ENCODE measurements at places on chromosomes 6 and 20. TPM values are rescaled to one million over a fixed set of nuclear protein-coding genes. Genes with fewer than 3 reads are reported as not detected.

DNA sequence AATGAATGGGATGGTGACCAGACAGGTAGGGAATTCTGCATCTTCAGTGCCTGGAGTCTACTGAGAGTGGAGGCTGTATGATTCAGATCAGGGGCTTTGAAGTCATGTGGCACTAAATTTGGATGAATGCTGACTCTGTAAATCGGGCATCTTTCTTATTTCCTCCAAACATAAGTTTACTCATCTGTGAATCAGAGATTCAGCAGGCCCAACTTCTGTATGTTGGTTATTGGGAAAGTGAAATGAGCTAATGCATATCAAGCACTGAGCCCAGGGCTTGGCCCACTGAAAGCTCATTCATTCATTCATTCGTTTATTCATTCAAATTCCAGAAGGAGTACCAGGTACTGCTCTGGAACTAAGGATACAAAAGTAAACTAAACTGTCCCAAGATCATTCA lies 192.3 kb upstream of the RIN2 start:
- H3K36me3 ChIP-seq = no peaks in the 10 kb centered on the region
- H3K27me3 ChIP-seq = peaks cover 7% of the 10 kb centered on the region
- no peak overlapping the region for H3K27ac ChIP-seq
- no peaks in the 10 kb centered on the region for H3K4me1 ChIP-seq
- no peak overlapping the region for H3K4me3 ChIP-seq
- no peak for DNase-seq

- peaks cover 1% of the 10 kb centered on the region for H3K36me3 ChIP-seq
- no peak overlapping the region for H3K4me3 ChIP-seq
- no peaks in the 10 kb centered on the region for H3K27me3 ChIP-seq
- peaks cover 6% of the 10 kb centered on the region for H3K4me1 ChIP-seq
- no peak overlapping the region for H3K27ac ChIP-seq
Observed at GRCh38 chr6:42380228-42380979, 71.3 kb downstream of the TRERF1 start.

The IL17A gene
- not detected for total RNA-seq

The GPR63 gene
- 3.0 TPM for total RNA-seq

GRCh38 chr6:122482750-122483080 lies 11.1 kb upstream of the SERINC1 start:
- H3K36me3 ChIP-seq = no peaks in the 10 kb centered on the region
- H3K27me3 ChIP-seq = no peaks in the 10 kb centered on the region
- peak overlapping the region; percentile 93 for H3K4me3 ChIP-seq

DNA sequence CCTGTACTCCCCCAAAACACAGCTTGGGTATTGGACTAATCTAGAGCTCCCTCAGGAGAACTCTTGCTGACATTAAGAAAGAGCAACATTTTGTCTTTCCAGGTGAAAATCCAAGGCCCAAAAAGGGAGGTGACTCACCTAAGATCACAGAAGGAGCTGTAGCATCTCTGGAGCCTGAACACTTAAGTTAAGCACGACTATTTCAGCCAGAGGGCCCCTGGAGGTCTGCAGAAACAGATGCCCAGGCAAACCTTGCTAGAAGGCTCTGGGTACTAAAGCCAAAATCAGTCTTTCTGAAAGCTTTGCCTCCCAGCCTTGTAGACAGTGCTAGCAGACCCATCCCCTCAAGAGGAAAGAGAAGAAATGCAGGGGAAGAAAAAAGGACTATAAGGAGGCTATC lies 8.8 kb downstream of the EDN1 start:
- no peak overlapping the region for H3K4me3 ChIP-seq
- DNase-seq = no peak
- H3K36me3 ChIP-seq = peaks cover 2% of the 10 kb centered on the region
- H3K27ac ChIP-seq = no peak overlapping the region
- peaks cover 5% of the 10 kb centered on the region for H3K27me3 ChIP-seq

The SLC35A1 gene
- 15.0 TPM for total RNA-seq

The KHDC1L gene
- total RNA-seq = not detected

- no peak overlapping the region for H3K4me3 ChIP-seq
- H3K27ac ChIP-seq = no peak overlapping the region
- DNase-seq = no peak
- H3K36me3 ChIP-seq = peaks cover 1% of the 10 kb centered on the region
- peaks cover 19% of the 10 kb centered on the region for H3K4me1 ChIP-seq
- no peaks in the 10 kb centered on the region for H3K27me3 ChIP-seq
Observed at GRCh38 chr6:168671028-168671862, 230.3 kb downstream of the SMOC2 start.

- no peak overlapping the region for H3K4me3 ChIP-seq
- H3K27me3 ChIP-seq = peaks cover 19% of the 10 kb centered on the region
- H3K4me1 ChIP-seq = peaks cover 9% of the 10 kb centered on the region
Observed at GRCh38 chr20:50980851-50981713, 22.5 kb downstream of the MOCS3 start.

The HCK gene
- not detected for total RNA-seq

The RIPPLY2 gene
- not detected for total RNA-seq

The MAP1LC3A gene
- total RNA-seq = 43.8 TPM

The TMC2 gene
- not detected for total RNA-seq

DNA sequence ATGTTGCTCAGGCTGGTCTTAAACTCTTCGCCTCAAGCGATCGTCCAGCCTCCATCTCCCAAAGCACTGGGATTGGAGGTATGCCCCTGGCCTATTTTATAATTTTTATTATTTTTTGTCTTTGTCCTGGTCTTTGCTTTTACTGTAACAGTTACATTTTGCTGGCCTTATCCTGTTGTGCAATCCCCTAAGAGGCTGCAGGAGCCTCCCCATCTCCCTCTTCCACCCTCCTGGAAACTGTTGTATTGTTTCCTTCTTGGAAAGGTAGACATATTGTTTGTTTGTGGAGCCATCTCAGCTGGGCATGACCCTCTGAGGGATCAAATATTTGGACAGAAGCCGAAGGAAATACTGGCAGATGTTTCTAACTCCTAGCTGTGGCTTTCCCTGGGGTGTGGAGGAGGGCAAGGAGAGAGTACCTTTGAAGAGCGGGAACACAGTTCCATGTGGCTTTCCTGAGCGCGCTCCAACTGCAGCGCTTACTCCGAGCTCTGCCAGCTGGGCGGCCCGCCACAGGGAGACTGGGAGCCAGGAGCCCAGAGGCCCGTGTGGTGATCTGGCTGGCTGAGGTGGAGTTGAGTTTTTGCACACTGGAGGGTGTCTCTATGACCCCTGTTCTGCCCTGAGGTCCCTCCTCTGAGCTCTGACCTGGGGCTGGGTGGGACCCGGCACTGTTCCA lies 4.9 kb downstream of the MAPK13 start:
- H3K27me3 ChIP-seq = peaks cover 3% of the 10 kb centered on the region
- H3K4me3 ChIP-seq = no peak overlapping the region
- H3K36me3 ChIP-seq = peaks cover 21% of the 10 kb centered on the region
- H3K4me1 ChIP-seq = peaks cover 14% of the 10 kb centered on the region
- no peak overlapping the region for H3K27ac ChIP-seq

GRCh38 chr20:53757472-53757913 lies 163.9 kb upstream of the ZNF217 start:
- peaks cover 9% of the 10 kb centered on the region for H3K4me1 ChIP-seq
- DNase-seq = no peak
- H3K4me3 ChIP-seq = no peak overlapping the region
- H3K36me3 ChIP-seq = no peaks in the 10 kb centered on the region
- H3K27ac ChIP-seq = no peak overlapping the region
- no peaks in the 10 kb centered on the region for H3K27me3 ChIP-seq

GRCh38 chr20:1800180-1800579 lies 95.0 kb upstream of the SIRPA start:
- no peaks in the 10 kb centered on the region for H3K36me3 ChIP-seq
- no peak overlapping the region for H3K4me3 ChIP-seq
- H3K27me3 ChIP-seq = peaks cover 44% of the 10 kb centered on the region
- DNase-seq = no peak
- H3K4me1 ChIP-seq = peaks cover 16% of the 10 kb centered on the region

GRCh38 chr20:18988701-18989100 lies 175.1 kb downstream of the SCP2D1 start:
- DNase-seq = no peak
- no peak overlapping the region for H3K4me3 ChIP-seq
- no peaks in the 10 kb centered on the region for H3K36me3 ChIP-seq

DNA sequence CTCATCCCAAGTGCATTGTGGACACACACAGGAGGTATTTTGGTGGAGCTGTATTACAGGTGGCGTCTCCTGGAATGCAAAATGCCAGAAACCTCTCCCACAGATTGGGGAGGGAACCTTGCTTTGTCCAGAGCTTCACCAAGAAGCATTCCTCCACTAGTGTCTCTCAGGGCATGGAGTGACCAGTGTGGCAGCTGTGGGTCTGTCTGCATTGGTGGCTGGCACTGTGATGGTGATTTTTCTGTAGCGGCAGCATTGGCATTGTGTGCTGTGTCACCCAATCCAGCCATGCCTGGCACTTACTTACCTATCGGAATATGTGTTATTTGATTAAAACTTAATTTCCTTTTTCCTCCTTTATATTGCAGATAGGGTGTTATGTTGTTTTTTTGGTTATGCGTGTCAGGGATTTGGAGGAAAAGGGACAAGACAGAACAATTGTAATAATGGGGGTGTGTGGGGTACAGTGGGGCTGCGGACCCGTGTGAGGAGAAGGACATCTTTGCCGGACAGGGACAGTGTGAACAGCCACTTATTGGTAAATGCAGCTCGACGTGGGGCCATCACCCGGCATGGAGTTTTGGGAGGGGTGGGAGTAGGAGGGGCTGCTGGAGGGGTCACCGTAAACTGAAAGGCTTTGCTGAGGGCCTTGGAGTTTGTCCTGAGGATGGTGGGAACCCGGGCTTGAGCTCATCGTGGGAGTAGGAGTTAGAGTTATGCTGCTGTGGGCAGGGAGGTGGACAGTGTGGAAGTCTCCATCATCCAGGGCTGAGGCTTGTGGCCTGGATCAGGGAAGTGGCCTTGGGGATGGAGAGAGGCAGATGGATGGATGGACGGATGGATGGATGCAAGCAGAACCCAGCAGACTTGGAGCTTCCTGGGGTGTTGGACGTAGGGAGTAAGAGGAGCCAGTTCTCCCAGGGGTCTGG lies 105.0 kb downstream of the SYCP2 start:
- no peaks in the 10 kb centered on the region for H3K36me3 ChIP-seq
- no peaks in the 10 kb centered on the region for H3K4me1 ChIP-seq

DNA sequence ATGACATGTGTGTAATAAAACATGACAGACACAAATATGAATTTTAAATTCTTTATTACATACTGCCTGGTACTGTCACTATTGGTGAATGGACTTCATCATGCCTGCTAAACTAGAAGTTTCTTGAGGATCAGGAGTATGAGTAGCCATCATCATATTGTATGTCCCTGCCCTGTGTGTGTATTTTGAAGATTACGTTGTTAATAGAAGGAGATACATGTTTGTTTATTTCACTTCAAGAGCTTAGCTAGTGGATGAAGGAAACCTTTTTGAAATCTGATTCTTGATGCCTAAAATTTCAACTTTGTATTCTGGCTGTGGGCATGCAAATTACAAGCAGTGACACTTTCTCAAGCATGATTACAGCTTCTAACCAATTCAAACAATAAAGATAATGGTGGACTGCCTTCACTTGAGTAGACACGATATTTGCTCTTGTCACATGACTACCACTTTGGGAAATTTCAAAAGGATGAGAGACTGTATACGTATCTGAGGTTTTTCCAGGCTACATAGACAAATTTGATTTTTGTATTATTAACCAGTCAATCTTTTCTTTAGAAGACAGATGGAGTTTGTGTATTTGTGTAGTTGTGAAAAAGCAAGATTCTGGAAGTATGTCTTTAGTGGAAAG lies 3.5 kb downstream of the TBPL1 start:
- H3K27me3 ChIP-seq = no peaks in the 10 kb centered on the region
- H3K4me1 ChIP-seq = peaks cover 30% of the 10 kb centered on the region
- no peak overlapping the region for H3K4me3 ChIP-seq
- DNase-seq = no peak

DNA sequence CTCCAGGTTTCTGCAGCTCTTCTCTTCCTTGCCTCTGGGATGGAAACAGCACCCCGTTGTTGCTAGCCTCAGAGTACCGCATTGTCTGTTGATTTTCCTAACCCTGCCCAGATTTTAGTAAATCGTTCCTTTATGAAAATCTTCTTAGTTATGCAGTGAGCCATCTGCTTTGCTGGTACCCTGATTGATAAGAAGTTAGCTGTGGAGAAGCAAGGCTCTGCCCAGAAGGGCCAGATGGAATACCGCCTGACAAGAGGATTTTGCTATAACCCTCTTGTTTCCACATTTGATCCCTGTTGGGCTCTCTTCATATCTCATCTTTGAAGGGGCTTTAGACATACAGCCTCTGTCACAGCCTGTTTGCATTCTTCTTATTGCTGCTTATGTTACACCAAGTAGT lies 229.0 kb downstream of the CDKAL1 start:
- no peak overlapping the region for H3K4me3 ChIP-seq
- peaks cover 8% of the 10 kb centered on the region for H3K4me1 ChIP-seq
- DNase-seq = no peak
- peaks cover 6% of the 10 kb centered on the region for H3K36me3 ChIP-seq

GRCh38 chr6:4164456-4164855 lies 29.1 kb upstream of the ECI2 start:
- H3K27ac ChIP-seq = no peak overlapping the region
- H3K4me3 ChIP-seq = no peak overlapping the region
- peaks cover 4% of the 10 kb centered on the region for H3K27me3 ChIP-seq

DNA sequence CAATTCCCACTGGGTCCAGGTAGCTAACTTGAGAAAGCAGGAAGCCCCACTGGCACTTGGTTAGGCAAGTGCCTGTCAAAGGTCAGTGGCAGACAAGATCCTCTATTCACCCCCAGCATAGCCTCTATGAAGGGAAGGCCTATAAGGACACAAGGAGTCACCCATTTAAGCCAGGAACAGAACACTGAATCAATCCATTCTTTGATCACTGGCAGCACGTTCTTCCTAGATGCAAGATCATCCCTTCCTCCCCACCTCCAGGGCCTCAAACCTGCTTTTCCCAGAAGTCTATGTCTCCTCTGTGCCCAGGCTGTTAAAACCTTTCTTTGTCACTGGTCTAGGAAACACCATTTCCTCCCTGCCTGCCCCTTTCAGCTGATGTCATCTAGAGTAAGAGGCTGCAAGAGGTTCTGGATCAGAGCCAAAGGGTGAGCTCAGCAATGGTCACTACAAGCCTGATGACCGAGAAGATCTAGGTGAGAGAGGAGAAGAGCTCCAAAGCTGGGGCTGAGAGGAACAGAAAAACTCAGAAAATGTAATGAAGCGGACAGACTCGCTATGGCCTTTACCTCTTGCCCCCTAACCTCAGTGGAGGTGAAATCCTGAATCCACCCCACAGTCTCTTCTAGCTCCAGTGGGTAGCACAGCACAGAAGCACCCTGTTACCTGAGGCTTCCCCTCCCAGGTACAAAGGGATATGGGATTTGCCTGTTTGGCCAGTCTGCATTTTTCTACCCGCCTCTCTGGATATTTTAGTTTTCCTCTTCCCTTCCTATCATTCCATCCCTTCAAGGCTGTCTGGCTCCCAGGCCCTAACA lies 1.8 kb downstream of the GTPBP2 start:
- peaks cover 12% of the 10 kb centered on the region for H3K4me1 ChIP-seq
- H3K27me3 ChIP-seq = no peaks in the 10 kb centered on the region
- DNase-seq = no peak
- H3K4me3 ChIP-seq = peak overlapping the region; percentile 64
- peak overlapping the region; percentile 65 for H3K27ac ChIP-seq

Data from progenitor cell of endocrine pancreas (in vitro differentiated cells).